Prostate gland (tissue), 2 donors: ENCODE measurements at places on chromosomes 6 and 20.

- DNase-seq, result no peak
Observed at GRCh38 chr6:128138694-128139093, 237.8 kb upstream of the THEMIS start.

DNA sequence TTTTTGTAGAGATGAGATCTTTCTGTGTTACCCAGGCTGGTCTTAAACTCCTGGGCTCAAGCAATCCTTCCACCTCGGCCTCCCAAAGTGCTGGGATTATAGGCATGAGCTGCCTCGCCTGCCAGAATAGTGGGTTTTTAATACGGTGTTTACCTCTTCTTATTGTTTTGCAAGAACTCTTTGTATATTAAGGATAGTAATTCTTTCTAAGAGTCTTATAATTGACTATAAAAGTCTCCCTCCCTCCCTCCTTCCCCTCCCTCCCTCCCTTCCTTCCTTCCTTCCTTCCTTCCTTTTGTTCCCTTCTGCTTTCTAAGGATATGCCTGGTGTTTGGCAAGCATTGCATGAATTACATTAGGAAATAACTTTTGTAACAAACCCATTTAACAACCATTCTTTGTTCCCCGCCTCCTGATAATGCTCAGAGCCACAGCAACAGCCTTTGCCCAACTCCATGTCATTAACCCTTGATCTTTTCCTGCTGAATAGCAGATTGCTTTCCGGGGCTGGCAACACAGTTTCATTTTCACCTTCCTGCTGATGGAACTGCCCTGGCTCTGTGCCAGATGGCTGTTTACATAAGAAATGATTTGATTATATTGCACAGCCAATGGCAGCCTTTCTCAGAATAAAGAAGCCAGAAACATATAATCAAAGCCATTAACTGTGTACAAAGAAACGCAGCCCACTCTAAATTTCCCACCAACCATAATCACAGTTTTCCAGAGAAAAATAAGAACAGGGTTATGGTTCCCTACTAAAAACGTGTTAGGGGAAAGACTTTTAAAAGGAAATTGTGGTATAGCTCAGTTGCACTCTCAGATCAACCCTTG is 143.7 kb upstream of the PTPN1 start:
- DNase-seq, result peak; percentile 70

GRCh38 chr6:101845621-101846020 is 452.1 kb downstream of the GRIK2 start:
- DNase-seq, result no peak

DNA sequence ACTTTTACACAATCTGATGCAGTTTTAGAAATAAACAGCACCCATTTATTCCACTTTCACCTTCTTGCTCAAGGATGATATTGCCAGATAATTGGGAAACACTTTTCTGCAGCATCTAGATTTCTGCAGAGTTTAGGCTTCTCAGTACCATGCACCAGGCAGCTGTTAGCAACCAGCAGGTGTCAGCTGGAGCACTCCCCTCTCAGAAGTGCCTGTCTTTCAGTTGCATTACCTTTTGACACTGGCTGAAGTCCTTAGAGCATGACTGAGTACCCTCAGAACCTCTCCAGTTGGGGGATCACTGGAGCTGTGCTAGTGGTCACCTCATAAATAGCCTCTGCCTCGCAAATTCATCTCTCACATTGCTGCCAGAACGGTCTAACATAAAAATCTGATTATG is 91.2 kb downstream of the DNAH8 start:
- DNase-seq, result no peak

- no peak for DNase-seq
Observed at GRCh38 chr6:32214126-32214525, 9.7 kb downstream of the NOTCH4 start.

GRCh38 chr6:89242574-89243330 is 25.6 kb upstream of the GABRR1 start:
- peak; percentile 27 for DNase-seq

DNA sequence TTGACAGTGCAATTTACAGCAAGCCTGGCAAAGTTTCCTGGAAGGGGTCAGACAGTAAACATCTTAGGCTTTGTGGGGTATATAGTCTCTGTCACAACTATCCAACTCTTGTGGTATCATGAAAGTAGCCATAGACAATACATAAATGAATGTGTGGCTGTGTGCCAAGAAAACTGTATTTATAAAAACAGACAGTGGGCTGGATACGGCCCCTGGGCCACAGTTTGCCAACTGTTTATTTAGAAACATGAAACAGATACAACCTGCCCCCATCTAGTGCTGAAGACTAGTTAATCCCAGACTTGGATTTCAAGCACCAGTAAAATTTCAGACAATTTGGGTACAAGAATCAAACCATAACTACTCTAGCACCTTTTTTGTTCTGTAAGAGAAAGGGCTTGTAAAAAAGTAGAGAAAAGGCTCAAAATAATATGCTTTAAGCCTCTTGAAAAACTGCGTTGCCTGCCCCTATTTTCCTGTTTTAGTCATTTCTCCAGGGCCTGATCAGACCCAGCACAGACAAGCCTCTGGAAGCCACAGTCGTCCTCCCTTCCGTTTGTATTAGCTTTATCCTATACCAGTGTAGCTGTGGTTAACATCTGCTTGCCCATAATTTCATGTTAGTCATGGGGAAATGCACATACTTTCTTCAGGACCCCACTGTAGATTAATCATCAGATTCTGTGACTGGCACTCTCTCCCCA is 30.8 kb downstream of the JAG1 start:
- DNase-seq, result no peak

- no peak for DNase-seq
Observed at GRCh38 chr6:1809291-1809988, 199.7 kb downstream of the FOXC1 start.

GRCh38 chr6:16999491-17000436 is 102.1 kb upstream of the STMND1 start:
- peak; percentile 49 for DNase-seq

DNA sequence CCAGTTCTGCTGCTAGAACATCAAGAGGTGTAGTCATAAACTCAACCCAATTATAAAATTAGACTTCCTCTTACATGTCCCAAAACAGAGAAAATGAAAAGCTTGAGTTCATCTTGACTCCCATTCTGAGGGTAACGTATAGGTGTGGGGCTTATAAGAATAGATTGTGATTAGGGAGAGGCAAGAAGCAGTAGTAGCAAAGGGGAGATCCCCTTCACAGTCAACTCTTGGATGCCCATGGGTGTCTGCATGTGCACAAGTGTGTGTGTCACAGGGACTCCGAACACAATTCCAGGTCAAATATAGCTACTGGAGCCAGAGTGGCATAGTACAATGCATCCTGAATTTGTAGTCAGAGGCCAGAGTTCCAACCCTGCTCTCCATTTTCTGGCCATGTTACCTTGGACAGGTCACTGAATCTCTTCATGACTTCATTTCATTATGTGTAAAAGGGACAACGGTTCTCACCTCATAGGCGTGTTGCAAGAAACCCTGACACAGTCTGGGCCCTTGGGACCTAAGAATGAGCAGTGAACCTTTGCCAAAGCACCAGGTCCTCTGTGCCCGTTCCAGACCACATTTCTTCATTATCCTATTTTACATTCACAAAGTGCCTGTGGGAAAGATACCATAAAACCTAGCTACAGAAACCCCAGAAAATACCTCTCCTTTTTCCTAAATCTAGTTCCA is 11.8 kb downstream of the GSTA4 start:
- no peak for DNase-seq
